Hematopoietic multipotent progenitor cell treated with erythropoietin and hydrocortisone succinate and interleukin-3 and kit ligand, for 4 days (in vitro differentiated cells): ENCODE measurements at places on chromosomes 6 and 20.

DNA sequence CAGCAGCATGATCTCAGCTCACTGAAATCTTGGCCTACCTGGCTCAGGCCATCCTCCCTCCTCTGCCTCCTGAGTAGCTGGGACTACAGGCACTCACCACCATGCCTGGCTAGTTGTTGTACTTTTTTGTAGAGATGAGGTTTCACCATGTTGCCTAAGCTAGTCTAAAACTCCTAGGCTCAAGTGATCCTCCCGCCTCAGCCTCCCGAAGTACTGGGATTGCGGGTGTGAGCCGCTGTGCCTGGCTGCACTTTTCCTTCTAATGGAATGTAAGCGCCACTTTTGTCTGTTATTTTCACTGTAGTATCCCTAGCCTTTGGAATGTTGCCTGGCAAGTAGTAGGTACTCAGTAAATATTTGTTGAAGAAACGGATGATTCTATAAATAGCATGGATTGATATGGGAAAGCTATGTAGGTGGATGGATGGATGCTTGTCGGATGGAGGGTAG, 10.4 kb upstream of the TRIB3 start:
- no peak for DNase-seq

DNA sequence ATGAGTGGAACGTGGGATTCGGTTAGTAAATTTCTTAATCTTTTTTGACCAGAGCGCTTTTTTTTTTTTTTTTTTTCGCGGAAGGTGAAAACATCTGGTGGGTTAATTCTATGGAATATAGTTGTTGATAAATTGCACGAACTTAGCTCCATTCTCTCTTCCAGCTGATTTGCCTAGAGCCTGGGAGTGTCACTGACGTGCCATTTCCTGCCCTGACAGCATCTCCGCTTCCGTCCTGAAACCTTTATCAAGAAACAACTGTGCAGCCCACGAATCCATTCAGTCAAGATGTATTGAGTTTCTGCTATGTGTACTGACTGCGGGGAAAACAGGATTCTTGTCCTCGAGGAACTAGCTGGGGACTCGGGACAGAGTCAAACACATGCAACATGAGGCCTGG, 59.5 kb upstream of the TGM3 start:
- no peak for DNase-seq

- DNase-seq = no peak
Measured at GRCh38 chr20:56865055-56865454, 235.9 kb downstream of the TFAP2C start.

- DNase-seq = no peak
Measured at GRCh38 chr20:5270603-5271002, 46.2 kb downstream of the PROKR2 start.

- DNase-seq = peak; percentile 95
Measured at GRCh38 chr6:31897612-31898382, at the start of gene EHMT2. Gene EHMT2 (minus strand): TSS chr6:31897698. CDS start chr6:31897677, 21 bp downstream.

- DNase-seq = peak; percentile 25
Measured at GRCh38 chr6:41642960-41643898, 5.0 kb downstream of the MDFI start.

- DNase-seq = no peak
Measured at GRCh38 chr6:167980911-167981580, 16.4 kb upstream of the KIF25 start.

DNA sequence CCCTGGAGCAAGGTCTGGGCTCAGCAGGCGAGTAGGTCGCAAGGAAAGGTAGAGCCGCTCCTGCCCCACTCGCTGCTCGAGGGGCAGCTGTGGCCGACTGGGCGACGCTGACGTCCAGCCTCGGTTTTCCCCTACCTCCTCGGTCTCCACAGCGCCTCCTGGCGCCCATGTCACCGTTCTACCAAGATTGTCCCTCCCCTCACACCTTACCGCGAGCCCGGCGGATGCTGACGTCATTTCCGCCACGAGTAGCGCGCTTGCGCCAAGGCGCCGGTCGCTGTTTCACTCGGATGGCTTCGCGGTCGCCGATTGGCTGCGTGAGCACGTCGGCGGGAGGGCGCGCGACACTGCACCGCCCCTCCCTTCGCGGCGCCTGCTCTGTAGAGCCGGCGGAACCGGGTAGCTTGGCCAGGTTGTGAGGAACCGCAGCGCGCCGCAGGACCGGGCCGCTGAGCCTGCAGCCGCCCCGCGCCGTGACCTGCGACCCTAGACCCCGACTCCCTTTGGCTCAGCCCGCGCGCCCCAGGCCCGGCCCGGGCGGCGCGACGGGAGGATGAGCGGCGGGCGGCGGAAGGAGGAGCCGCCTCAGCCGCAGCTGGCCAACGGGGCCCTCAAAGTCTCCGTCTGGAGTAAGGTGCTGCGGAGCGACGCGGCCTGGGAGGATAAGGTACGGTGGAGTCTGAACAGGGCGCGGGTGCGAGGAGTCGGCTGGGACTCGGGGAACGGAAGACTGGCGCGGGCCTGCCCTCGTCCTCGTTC, at the start of gene RAB5IF:
RAB5IF (plus strand) TSS at position 381 of the 759 bp plus-strand sequence; CDS start at position 554, 173 bp downstream.
- peak; percentile 99 for DNase-seq

DNA sequence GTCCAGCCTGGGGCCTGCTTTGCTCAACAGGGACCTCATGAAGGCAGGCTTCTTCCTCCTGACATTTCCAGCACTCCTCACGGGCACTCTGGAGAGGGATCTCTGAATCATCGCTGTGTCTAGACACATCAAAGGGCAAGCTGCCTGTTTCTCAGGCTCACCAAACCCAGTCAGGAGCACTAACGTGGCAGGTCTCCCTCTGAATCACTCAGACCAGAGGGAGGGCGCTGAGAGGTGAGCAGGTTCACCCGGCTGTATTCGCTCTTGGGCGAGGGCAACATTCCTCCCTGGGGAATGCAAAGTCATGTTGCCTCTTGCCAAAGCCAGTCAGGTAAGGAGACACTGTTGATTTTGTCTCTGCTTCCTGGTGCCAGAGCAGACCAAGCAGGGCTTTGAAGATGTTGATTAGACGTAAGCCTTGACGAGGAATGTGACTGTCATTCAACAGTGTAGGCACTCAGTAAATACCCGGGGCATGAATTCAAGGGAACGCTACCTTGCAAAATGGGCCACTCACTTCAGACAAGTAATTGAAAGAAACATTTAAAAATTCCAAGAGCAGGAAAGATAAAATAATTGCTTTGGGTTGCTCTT, 50.1 kb downstream of the CYP24A1 start:
- no peak for DNase-seq

- DNase-seq = no peak
Measured at GRCh38 chr20:3706774-3707507, 5.5 kb downstream of the SIGLEC1 start.

GRCh38 chr6:123062670-123063069, 66.6 kb downstream of the CLVS2 start:
- DNase-seq = no peak

DNA sequence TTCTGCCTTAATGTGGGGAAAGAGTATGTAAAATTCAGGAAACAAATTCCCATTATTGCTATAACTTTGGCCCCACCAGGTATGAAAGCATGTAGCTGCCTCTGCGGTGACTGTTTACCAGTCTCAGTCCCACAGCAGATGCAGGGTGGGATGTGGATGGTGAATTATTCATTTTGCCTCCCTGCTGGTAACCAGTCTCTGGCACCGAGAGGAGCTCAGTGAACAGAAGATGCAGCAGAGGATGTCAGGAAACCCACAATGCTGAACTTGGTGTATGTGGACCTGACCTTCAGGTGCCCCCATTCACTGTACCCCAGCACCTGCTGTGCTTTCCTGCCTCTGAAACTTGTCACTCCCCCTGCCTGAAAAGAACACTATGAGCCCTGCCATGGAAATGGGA, 8.8 kb upstream of the METTL24 start:
- no peak for DNase-seq

DNA sequence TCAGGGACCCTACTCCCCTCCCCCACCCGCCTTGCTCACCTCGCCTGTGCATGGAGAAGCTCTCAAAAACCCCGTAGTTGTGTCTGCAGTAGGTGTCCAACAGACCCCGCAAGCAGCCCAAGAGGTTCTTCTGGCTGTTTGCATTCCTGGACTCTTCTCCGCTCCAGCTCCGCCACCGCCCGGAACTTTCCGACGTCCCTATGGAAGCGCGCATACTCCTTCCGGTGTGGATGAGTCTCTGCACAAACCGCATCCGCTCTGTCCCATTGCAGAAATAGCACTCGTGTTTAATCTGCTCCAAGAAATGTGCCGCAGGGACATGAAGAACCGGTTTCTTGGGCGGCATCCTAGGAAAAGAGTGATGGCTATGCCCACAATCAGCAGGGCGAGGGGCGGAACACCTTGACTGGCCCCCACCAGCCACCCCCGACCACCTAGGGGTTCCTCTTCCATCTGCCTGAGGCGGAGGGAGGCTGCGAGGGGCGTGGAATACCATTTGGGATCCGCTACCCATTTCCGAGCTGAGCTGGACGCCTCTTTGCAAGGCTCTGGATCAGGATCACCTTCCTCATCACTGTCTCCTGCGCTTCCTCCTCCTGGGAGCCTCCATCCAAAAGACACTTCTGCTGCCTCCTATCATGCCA, 20.2 kb downstream of the HLA-DRA start:
- DNase-seq = peak; percentile 25

GRCh38 chr6:92608751-92609150, 810.6 kb downstream of the EPHA7 start:
- no peak for DNase-seq

DNA sequence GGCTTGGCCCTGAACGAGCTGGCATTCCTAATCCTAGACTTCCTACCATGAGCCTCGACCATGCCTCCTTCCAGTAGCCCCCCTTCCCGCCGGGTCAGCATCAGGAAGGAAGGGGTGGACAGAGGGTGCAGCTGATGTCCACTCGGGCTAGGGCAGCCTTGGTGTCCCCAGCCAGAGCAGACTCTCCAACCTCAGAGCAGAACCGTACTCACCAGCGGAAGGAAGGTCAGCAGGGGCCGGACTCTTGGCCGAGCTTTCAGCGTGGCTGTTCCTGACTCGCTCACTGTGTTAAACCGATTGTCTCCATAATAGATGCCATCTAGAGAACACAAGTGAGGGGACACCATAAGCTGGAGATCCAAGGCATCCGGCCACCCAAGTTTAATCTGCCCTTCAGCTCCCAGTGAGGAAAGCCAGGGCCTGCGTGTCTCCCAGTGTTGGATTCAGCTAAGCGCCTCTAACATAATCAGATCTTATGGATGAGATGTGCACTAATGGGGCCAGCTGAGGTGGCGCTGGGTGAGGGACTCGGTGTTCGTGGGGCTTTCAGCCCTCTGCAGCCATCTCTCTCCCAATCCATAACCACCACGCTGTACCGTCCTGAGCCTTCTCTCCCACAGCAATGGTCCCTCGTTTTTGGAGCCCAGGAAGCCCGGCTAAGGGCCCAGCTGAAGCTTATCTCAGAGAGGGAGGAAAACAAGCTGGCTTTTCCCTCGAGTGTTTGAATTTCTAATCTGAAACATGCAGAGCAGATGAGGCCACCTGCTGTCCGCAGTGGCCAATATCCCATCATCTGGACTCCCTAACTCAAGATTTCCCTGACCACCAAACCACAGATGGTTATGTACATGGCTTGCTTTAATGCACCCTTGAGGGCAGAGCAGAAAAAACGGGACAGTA, 13.7 kb downstream of the C6orf132 start:
- no peak for DNase-seq

GRCh38 chr20:37690626-37691369, 3.0 kb upstream of the CTNNBL1 start:
- no peak for DNase-seq

DNA sequence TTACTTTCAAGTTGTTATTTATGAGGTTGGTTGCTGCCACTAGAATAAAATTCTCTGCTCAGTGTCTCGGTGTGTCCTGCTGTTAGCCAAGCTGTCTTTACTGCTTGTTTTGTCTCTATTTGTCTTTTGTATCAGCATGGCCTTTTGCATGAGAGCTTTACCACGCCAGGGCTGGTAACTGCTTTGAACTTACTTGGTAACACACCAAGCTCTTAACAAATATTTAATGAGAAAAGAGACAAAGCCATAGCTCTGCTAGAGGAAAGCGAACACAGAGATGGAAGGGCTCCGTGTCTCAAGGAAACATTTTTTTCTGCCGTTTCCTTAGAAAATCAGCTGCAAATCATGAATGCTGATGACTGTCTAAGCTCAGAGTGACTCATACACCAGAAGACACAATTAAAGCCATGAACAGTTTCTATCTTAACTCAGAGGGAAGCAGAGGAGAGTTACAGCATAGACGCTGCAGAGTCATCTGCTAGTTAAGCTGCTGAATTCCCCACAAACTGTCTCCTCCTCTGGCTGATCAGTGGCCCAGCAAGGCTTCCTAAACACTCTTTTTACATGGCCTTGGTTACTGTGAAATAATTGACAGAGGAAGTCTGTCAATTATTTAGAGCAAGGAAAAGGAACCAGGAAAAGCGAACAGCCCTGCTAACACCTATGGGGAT, 44.8 kb downstream of the AGPAT4 start:
- DNase-seq = peak; percentile 76

DNA sequence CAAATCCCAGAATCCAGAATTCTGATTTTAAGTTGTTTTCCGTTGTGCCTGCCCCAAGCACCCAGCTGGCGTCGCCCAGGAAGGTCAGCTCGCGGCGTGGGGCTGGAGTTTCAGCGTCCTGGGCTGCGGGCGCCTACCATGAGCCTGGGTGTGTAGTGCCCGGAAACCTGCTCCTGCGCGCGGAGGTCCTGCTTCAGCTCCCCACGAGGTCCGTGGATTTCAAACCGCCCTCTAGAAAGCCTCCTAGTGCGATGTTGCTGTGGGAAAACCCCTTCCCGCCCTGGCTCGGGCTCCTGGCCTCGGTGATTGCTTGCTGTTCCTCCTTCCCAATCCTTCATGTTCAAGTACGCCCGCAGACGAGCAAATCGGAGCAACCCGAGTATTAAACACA, 51.3 kb upstream of the NRN1 start:
- DNase-seq = no peak

DNA sequence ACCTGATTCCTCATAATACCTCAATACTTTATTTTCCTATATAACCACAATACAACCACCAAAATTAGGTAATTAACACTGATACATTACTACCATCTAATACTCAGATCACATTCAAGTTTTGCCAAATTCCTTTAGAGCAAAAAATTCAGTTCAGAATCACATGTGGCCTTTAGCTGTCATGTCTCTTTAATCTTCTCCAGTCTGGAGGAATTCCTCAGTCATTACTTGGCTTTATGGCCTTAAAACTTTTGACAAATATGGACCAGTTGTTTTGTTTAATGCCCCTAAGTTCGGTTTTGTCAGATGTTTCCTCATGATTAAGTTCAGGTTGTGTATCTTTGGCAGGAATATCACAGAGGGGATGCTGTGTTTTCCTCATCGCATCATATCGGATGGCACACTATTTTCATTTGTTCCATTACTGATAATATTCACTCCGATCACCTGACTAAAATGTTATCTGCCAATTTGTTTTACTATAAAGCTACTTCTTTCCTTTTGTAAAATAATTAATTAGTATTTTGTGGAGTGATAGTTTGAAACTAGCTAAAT, 51.2 kb upstream of the AKIRIN2 start:
- DNase-seq = no peak

DNA sequence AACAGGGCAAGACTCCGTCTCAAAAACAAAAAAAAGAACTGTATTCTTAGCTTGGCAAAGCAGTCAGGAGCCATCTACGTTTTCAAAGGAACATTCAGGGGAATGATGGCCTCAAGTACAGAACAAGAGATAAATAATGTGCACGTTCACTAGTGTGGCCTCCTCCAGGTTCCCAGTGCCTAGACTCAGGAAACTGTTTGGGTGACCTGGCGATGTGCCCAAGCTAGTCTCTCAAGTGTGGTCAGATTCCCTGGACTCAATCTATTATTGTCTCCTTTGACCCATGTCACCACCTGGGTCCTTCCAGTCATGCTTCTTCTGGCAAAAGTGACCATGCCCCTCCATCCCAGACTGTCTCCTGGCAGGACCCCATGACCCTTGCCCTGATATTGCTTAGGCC, 23.7 kb downstream of the TRAF3IP2 start:
- no peak for DNase-seq

GRCh38 chr20:11890331-11891076, 27.2 kb upstream of the BTBD3 start:
- DNase-seq = peak; percentile 94
